ENCODE measurements at places on chromosomes 7 and 10.

GRCh38 chr7:82438521-82438920 lies 5.1 kb downstream of the CACNA2D1 start:
- no peak for DNase-seq

GRCh38 chr7:51680594-51681399 lies 364.2 kb upstream of the COBL start:
- no peak for DNase-seq

GRCh38 chr10:71250842-71251241 lies 38.5 kb downstream of the UNC5B start:
- no peak for DNase-seq

DNA sequence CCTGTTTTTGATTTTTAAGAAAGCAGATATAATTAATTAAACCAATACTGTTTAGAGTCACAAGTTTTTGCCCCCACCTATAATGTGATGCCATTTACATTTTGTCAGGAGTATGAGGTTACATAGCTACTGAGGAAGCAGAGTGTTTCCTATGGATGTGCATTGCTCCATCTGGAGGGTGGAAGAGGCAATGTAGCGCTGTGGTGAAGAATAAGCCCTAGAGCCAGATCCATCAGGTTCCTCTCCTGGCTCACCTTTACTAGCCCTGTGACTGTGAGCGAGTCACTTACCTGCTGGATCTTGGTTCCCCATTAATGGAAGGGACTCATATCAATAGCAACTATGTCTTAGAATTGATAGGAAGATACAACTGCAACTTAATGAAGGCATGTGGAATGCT lies 216.0 kb downstream of the GPAM start:
- no peak for DNase-seq

DNA sequence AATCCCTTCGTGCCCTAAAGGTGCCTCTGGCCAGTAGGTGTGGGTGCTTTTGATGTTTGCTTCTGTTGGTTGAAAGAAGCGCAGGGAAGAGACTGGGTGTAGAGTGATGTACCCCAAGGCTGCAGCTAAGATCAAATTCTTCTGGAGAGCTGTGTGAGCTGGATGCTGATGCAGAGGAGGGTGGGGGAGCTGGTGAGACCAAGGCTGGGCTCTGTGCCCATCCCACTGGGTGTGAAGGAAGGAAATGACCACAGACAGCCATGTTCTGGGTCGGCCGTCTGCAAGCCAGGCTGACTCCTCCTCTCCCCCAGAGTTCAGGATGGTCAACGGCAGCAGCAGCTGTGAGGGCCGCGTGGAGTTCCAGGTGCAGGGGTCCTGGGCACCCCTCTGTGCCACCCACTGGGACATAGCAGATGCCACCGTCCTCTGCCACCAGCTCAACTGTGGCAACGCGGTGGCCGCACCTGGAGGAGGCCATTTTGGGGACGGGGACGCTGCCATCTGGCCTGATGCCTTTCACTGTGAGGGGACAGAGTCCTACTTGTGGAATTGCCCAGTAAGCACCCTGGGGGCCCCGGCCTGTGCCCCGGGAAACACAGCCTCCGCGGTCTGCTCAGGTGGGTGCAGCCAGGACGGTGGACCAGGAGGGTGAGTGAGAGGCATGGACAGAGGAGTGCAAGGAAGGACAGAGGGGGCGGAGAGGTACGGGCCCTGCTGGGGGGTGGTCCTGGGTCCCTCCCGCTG lies 5.1 kb downstream of the SCART1 start:
- no peak for DNase-seq

- DNase-seq = no peak
Measured at GRCh38 chr10:126502441-126502840, 114.2 kb upstream of the ADAM12 start.

- DNase-seq = no peak
Measured at GRCh38 chr7:115749924-115750323, 280.6 kb downstream of the TFEC start.

DNA sequence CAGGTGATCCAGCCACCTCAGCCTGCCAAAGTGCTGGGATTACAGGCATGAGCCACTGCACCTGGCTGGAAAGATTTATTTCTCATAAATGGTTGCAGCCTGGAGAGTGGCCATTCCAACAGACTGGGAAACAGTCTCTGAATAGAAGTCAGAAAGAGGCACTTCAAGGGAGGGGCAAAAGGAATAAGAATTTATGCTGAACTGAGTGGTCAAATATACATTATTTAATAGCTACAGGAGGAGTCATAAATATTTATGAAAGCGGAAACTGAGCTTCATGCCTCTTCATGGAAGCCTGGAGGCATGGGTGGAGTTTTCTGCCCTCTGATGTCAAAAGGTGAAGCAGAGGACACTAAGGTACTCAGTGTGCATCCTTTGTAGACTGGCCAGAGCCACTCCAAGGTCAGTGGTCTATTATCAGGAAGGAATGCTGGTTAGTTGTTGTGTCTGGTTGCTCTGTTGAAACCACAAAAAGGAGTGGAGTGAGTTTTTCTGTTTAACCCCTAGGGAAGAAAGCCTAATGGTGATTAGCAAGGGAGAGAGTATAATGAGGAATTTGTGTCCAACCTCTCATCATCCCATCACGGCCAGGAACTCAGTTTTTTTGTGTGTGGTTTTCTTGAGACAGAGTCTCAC lies 9.3 kb upstream of the NRBF2 start:
- no peak for DNase-seq

DNA sequence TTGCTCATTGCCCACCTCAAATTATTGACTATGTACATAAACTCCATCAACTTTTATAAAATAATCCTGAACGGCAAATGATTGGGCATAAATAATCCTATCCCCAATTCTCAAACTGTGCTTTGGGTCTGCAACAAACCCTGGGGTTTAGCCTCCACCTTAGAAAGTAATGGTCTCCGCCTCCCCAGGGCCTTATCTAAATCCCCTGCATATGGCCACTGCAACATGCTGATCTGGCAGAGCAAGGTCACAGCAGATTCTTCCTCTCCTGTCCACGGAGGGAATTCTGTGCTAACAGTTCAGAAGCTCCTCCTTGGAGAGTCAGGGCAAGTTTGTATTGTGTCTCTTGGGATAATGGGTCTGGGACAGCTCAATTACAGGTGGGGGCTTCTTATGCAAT lies 18.4 kb downstream of the FXYD4 start:
- DNase-seq = no peak

DNA sequence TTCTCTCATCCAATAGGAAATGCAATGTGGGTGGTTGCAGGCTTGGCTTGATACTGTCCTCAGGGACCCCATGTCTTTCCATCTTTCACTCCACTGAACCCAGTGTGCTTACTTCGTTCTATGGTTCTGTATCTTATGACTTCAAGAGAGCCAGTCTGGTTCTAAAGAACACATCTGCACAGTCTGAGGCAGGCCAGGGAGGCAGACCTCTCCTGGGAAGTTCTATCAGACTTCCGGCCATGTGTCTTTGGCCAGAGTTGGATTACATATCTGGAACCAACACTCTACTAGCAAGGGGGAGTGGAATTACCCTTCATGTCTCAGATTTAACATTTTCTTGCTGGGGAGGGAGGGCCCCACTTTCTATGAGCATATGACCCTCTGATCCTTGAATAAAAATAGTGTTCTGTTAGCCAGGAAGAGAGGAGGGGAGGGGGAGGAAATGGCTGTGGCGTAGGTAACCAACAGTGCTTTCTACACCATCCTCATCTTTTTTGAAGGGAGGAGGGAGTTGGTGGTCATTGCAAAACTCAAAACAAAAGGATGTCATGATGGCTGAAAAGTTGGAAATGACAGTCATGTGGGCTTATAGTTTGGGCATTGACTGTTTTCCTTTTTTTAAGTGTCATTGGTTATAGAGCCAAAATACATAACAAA lies 370.2 kb downstream of the GATA3 start:
- no peak for DNase-seq

GRCh38 chr7:78020874-78021249 lies 222.3 kb downstream of the PHTF2 start:
- no peak for DNase-seq

DNA sequence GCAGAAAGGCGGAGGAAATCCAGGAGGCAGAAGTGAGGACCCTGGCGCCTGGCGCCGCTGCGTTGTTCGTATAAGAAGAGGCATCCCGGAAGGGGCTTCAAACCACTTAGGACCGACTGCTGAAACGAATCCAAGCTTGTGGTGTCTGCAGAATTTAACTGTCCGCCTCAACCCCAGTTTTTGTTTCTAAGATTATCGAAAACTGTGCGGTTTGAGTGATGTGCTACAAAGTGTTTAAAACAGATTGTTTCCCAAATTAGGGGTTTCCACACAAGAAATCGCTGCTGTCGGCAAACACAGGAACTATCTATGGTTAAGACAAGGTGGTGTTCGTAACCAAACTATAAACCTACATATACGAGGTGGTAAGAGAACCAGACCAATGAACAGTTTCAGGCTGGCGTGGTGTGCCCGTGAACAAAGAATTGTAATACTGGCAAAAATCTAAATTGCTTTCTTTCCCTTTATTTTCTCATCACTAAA lies 835 bp upstream of the DGKI start:
- DNase-seq = no peak

DNA sequence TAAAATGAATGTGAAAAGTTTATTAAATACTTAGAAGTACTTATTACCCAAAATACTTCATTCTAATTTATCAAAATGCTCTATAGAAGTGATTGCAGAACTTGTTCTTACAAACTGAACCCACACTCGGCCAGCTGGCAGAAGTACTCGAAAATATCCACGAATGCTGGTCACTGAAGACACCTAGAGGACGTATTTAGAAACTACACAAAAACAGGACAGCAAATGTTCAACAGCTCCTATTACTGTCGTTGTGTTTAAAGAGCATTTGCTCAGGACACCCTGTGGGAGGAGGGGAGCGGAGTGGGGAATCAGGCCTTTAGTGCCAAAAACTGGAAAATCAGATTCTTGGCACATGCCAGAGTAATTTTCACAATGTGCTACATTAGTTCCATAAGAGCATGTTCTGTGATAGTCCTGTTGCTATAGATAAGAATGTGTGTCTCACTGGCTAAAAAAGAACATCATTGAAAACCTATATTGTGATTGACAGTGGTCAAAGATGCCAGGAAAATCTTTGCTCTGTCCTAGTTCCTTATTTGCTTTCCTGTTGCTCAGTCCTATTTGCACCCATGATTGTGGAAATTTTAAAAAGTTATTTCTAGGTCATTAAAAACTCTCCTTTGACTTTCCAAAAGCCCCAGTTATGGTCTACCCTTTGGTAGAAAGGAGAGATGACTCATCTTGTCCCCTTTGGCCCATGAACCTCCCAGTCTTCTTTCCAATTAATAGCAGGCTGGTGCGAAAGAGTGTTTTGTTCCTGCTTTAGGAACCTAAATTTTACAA lies 49.0 kb upstream of the NRBF2 start:
- DNase-seq = no peak

DNA sequence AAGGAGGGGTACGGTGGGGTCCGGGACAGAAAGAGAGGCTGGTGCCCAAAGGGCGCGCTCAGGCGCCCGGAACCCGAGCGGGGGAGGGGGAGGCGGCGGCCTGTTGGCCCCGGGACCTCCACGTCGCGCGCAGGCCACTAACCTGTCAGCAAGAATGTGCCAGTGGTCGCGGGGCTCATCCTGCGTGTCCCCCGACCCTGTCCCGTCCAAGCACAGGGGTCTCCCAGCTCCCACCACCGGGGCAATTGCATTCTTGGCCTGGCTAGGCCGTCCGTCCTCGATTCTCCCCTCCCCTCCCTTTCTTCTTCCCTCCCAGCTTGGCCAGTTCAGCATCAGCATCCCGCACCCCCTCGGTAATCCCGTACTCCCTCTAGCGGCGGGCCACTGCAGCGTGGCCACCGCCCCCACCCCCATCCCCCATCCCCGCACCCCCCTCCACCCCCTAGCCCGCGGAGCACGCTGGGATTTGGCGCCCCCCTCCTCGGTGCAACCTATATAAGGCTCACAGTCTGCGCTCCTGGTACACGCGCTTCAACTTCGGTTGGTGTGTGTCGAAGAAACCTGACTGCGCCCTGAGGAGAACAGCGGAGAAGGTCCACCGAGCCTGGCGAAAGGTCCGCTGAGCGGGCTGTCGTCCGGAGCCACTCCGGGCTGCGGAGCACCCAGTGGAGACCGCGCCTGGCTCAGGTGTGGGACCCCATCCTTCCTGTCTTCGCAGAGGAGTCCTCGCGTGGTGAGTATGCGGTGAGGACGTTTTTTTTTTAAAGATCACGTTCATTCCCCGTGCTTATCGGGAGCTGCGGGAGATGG lies at the start of gene SGCE:
SGCE (minus strand) TSS at position 286 of the 810 bp plus-strand sequence; CDS start at position 251, 35 bp downstream.
- DNase-seq = peak; percentile 29

DNA sequence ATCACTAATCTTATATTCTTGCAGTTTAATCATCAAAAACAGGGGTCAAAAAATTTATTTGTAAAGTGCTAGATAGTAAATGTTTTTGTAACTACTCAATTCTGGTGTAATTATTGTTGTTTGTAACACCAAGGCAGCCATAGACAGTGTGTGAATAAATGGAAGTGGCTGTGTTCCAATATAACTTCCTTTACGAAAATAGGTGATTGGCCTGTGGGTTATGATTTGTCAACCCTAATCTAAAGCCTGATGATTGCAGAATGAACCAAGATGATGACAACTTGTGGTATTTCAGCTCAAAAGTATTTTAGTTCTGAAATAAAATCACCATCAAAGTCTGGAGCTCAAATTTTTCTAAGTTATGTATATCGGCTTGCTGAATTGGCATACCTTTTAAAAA lies 34.4 kb upstream of the ETV1 start:
- DNase-seq = no peak

- no peak for DNase-seq
Measured at GRCh38 chr7:129468547-129468946, 33.8 kb upstream of the SMKR1 start.

DNA sequence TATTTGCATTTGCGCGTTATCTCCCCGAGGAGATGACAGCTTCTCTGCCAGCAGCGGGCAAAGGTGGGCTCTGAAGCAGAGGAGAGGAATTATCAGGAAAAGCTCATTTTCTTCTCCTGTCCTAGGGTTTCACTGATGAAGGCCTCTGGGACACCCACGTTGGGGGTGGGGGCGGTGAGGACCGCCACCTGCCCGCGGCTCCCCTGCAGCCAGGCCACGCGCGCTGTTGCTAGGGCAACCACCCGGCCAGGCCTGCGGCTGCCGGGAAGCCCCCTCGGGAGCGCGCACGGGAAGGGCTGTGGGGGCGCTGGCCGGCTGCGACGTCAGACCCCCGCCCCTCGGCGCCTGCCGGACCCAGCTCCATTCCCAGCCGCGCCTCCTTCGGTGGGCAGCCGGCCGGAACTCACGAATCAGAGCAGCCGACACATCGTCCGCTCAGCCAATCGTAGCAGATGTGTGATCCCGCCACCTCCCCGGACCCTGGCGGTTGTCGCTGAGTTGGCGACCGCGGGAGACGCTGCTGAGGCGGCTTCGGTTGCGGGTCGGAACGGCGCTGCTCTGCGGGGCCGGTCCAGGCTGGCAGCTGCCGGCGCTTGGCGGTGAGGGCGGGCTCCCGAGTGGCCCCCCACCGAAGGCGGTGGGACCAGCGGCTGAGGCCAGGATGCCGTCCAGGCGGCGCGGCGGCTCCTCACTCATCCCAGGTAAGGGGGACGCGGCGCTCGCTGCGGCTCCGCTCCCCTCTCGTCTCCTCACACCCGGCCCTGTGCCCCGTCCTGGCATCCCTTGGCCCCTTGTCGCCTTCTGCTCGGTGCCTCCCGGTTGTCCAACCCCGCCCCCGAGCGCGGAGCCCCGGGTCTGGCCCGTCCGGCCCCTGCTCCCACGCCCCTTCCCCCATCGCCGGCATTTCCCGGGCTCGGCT lies at the start of gene TPST1:
TPST1 (plus strand) TSS at position 513 of the 919 bp plus-strand sequence. CDS start 35,092 bp downstream, outside the sequence.
- DNase-seq = peak; percentile 53

GRCh38 chr10:91519899-91520514 lies 109.9 kb downstream of the HECTD2 start:
- DNase-seq = no peak

- DNase-seq = no peak
Measured at GRCh38 chr7:129841465-129841864, 111.3 kb downstream of the UBE2H start.
